T follicular helper cell (primary cell): ENCODE measurements at places on chromosomes 13 and 19.

DNA sequence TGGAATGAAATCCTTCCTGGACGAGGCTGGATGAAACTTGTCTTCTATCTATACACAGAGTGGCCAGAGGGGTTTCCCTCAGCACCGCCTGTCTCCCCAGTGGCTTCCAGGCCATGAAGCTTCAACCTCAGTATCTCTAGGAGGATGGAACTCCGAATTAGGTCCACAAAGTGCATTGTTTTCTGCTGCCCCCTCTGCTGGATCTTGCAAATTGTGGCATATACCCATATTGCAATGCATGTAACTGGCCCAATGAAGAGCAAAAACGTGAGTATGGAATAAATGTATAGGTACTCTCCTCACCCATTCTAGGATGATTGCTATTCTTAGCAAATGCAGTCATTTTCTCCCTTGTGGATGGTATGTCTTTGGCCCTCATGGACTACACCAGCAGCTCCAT lies 14.7 kb upstream of the LILRB4 start:
- no peak for DNase-seq

DNA sequence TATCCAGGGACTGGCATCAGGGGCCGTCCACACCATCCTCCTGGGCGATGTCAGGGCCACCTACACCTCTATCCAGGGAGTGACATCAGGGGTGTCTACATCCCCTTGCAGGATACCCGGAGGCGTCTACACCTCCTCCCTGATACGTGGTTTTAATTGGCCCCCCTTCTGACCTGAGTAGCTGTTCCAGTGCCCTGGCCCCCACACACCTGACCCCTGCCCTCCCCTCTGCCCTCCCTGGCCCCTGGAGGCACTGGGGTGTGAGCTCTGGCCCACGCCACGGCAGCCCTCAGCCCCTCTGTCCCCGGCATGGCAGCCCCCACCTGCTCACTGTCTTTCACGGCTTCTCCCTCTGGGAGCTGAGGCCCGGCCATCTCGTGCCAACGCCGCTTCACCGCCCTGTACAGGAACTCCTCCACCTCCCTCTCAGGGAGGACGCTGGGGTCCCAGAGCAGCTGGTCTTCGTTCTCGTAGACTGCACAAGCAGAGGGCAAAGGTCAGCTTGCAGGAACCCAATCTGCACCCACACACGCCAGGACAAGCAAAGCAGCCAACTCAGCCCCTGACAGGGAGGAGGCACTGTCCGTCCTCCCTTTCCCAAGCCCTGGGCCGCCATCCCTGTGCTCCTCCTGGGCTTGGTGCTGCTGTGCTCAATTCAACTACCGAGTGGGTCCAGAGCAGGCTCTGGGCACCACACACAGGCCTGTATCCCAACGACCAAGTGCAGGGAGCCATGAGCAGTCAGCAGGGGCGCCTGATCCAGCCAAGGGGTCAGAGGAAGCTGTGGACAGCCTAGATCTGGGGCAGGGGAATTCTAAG lies 22.2 kb upstream of the PLPP2 start:
- no peak for DNase-seq

DNA sequence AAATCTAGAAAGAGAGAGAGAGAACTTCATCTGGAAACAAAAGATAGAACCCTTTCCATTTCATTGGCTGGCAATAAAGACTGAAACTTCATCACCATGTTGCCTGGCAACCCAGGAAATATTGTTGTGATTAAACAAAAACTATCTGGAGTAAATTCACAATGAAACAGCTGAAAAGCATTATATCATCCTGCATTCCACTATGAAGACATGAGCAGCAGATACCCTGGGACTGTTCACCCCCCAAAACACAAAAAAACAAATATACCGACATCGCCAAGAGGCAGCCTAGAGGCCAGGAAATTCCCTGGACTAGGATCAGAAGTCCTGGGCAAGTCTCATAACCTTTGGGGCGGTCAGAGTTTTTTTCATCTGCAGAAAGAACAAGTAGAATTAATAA lies 158.3 kb downstream of the FOXO1 start:
- DNase-seq, result no peak

DNA sequence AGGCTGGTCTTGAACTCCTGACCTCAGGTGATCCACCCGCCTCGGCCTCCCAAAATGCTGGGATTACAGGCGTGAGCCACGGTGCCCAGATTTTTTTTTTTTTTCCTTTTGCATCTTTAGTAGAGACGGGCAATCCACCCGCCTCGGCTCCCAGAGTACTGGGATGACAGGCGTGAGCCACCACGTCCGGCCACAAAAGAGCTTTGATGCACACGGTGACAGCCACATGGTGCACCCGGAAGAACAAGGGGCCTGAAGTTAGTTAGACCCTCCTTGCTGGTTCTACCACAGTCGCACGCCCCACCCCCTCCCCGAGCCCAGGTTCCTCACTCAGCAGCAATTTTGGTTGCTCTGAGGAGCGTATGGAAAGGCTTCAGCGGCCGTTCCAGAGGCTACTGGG lies 54.2 kb upstream of the USE1 start:
- no peak for DNase-seq

DNA sequence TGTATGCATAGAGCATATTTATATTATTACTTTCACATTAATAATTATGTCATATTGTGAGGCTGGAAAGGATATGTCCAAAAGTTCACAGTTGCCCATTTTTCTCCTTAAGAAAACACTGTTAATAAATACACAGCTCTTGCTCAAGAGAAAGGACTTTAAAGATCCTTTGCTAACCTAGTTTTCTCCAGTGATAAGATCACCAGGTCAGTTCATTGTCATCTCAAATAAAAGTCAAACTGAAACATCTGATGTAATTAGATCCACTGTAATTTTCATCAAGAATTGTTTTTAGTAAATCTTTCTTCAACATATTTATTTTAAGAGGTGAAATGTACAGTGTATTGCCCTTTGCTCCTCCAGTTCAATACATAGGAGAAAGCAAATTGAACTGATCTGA lies 82.8 kb upstream of the KLHL1 start:
- DNase-seq, result no peak

- DNase-seq, result no peak
These were observed 8.7 kb upstream of the UBAC2 start for GRCh38 chr13:99191900-99192399.

- no peak for DNase-seq
These were observed 216.5 kb downstream of the EFNB2 start for GRCh38 chr13:106318941-106319411.

- DNase-seq, result no peak
These were observed 1115.9 kb upstream of the PCDH9 start for GRCh38 chr13:68345963-68346531.

GRCh38 chr13:31012655-31013024 lies 80.2 kb downstream of the TEX26 start:
- DNase-seq, result no peak

- DNase-seq, result no peak
These were observed 5.4 kb upstream of the OLFM4 start for GRCh38 chr13:53023246-53023645.

DNA sequence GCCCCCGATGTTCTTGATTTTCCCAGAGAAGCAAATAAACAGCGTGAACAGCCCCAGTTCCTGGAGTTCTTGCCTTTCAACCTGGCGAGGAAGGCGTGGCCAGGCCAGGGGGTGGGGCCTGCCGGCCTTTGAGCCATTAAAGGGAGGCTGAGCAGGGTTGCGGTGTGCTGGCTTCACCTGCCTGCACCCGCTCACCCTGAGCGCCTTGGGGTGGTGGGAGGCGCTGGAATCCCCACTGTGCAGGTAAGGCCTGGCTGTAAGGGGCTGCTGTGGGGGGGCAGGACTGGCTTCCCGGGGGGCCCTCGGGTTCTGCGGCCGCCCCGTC lies 2.7 kb upstream of the MISP start:
- no peak for DNase-seq

- no peak for DNase-seq
These were observed 7.9 kb upstream of the C3 start for GRCh38 chr19:6728346-6728745.

GRCh38 chr13:20711301-20712044 lies 8.0 kb downstream of the IL17D start:
- DNase-seq, result no peak

GRCh38 chr19:10706990-10707389 lies 5.8 kb downstream of the QTRT1 start:
- DNase-seq, result no peak

GRCh38 chr19:57773488-57773887 lies 4.0 kb downstream of the ZNF586 start:
- DNase-seq, result no peak
